ENCODE measurements at places on chromosomes 2 and 18.

DNA sequence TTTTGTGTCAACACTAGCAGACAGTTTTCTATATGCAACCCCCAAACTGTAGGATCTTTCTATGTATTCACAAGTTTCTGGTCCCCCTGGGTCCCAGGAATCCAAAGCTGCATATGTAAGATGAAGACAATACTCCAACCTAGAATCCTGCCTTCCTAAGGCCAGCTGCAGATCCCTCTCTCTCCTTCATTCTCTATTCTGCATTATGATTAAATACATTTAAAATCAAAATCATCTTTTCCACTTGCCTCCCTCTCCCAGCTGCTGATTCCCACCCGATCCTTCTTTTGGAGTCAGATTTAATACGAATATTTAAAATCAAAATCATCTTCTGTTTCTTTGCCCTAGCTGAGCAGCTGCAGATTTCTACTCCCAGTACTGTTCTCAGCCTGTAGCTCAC, 783.0 kb upstream of the ZEB2 start:
- DNase-seq = no peak

- no peak for DNase-seq
Measured at GRCh38 chr2:135820003-135820618, 16.9 kb downstream of the LCT start.

DNA sequence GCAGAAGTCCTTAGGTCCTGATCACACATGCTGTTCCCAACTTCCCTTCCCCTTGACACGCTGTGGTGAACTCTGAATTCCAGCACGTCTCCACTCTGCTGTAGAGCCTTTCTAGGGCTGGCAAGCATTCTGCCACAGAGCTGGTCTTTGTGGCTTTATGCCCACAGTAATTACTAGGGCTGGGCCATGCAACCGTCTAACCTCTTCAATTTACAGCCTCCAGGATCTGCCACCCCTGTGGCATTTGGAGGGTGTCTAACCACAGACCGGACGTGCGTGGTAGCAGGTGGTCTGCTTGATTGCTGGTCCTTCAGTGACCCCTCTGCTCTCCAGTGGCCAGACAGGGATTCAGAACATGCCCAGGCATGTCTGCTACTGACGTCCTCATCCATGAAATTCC, 43.1 kb upstream of the TGFA start:
- no peak for DNase-seq

DNA sequence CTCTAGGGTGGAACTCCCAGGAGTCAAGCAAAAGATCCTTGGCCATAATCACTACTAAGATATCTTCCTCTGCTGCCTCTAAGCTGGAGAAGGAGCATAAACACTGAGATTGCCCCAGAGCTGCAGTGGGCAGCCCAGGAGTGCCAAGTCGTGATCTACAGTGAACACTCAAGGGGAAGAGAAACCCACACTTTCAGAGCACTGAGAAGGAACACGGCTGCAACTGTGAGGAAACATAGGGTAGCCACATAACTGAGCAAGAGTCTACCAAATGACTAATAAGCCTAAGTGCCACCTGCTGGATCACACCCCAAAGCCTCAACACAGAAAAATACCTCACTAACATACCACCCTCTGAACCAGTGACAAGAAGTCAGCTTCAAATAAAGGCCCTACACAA, 79.6 kb upstream of the RAB12 start:
- DNase-seq = no peak

DNA sequence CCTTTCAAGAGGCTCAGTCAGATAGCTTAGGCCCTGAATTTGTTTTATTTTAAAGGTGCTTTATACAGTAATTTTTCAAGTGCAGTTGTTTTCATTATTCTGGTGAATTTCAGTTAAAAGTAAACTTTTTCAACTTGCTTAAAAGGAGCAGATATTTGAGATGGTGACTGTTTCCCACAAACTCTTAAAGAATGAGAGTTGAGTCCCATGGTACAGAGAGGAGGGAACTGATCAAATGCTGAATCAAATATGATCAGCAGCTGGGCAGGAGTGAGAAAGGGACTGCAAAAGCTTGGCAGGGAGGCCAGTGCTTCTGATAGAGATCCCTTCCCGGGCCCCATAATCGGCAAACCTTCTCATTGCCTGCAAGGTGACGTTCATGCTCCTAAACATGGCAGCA, 91.2 kb downstream of the KCNS3 start:
- DNase-seq = no peak

DNA sequence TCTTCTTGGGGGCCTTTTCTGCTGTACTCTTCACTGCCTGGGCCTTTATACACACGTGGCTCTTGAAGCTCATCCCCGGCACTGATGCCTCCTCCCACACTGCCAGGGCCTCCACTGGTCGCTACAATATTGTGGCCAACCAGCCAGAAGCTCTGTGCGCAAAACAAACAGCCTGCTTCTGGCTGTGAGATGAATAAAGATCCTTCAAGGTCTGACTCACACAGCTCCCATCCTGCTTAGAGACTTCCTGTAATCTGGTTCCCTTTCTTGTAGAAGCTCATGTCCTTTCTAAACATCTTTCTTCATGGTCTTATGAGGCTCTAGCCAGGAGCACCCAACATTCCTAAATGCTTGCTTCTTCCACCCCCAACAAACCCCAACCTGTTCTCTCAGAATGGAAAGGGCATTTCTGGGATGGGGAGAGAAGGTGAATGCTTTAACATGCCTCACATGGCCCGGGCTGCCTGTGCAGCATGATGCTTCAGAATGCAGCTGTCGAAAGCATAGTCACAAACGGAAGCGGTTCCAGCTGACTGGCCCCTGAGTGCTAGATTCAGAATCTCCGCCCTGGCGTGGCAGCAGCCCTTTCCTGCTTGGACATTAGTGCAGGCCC, 24.6 kb downstream of the NRP2 start:
- DNase-seq = no peak

GRCh38 chr2:144082327-144082726, 437.6 kb downstream of the ZEB2 start:
- DNase-seq = no peak

GRCh38 chr2:51624995-51625394, 593.1 kb upstream of the NRXN1 start:
- no peak for DNase-seq

Data from iPS DF 6.9 (cell line).